ENCODE measurements at places on chromosomes 11 and 22. TPM values are rescaled to one million over a fixed set of nuclear protein-coding genes. Genes with fewer than 3 reads are reported as not detected.

DNA sequence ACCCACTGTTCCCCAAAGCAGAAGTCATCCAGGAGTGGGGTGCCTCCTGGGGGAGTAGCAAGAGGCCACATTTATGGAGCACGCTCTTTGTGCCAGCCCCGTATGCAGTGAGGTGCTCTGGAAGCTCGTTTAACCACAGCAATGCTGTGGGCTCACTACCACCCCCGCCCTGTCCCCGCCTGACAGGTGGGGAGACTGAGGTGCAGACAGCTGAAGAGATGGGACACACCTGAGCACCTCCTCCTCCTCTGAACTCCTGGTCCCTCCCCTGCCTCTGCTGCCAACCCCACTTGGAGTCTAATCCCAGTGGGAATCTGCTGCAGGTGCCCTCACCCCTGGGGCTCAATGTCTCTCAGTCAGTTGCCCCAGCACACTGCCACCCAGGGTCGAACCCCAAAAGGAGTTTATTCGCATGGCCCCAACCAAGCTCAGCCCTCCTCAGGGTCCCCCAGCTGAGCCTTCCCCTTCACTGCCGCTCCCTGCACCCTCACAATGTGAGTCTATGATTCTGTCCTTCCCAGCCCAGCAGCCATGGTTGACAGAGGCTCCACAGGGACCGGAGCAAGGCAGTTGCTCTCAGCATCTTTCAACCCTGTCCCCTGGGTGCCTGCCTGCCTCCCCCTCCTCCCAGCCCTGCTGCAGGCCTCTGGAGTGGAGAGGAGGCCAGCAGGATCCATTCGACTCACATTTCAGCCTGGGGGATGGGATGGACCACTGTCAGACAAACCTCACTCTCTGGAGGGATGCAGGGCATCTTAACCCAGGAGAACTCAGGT lies 13.3 kb upstream of the BCR start:
- DNase-seq: no peak

DNA sequence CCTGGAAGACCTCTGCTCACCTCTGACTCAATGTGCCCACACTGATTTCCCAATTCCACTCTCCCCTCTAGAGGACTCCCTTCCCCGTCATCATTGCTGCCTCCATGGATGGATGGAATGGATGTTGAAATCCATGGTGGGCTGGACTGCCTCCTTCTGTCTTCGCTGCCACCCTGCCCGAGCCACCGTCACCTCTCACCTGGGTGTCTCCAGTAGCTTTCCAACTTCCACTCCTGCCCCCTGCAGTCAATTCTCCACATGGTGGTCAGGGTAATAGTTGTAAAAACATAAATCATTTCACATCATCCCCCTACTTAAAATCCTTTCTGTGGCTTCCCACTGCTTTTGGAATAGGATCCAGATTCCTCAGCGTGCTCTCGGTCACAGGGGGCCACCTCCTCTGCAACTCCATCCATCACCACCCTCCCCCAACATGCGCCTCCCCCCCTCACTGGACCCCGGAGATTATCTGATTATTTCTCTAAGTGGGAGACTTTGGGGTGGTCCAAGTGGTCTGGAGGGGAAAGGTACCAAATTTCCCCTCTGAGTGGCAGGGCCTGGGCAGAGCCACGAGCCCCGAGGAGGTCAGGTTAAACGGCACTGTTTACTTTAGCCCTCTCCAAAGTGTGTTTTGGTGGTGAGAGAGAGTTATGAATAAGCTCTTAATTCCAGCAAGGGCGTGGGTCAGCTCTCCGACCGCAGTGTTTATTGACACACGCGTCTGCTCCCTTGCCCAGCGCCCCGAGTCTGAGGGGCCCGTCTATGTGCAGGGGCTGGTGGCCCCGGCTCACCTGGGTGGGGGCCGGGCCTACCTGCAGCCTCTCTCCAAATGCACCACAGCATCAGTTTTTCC lies 313.7 kb downstream of the MN1 start:
- DNase-seq: peak; percentile 49

- DNase-seq: no peak
These were observed 14.3 kb downstream of the TRIM22 start for GRCh38 chr11:5703741-5704536.

DNA sequence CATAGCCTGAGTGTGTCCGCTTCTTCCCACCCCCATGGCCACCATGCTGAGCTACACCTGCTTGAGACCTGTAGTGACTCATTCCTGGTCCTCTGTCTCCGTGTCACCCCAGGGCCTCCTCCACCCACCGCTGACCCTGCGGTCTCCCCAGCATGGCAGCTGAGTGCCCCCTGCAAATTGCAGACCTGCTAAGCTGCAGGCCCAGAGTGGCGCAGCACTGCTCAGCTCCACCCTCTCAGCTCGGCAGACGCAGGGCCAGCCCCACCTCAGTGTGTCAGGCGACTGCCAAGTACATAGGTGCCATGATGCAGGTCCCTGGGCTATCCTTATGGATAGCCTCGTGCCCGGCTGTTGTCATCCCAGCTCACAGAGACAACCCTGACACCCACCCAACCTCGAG lies 13.1 kb downstream of the MS4A15 start:
- DNase-seq: no peak

DNA sequence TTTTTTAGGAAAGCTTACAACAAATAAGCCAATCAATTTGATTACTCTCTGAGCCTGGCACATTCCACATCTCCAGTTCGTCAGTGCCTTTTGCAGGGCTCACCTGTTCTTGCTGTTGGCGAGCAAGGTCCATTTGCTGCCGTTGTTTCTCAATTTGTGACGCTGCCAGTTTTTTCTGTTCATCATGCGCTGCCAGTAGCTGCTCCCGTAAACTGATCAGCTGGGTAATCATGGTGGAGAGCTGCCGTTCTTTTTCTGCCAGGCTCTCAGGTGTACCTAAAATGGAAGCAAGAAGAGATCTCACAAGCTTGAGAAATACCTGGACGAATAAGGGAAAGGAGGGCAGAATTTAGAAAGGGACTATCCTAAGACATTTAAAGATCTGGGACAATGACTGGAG lies 169.7 kb downstream of the SOX6 start:
- DNase-seq: no peak

The APOL4 gene
- total RNA-seq: 2.0 TPM

DNA sequence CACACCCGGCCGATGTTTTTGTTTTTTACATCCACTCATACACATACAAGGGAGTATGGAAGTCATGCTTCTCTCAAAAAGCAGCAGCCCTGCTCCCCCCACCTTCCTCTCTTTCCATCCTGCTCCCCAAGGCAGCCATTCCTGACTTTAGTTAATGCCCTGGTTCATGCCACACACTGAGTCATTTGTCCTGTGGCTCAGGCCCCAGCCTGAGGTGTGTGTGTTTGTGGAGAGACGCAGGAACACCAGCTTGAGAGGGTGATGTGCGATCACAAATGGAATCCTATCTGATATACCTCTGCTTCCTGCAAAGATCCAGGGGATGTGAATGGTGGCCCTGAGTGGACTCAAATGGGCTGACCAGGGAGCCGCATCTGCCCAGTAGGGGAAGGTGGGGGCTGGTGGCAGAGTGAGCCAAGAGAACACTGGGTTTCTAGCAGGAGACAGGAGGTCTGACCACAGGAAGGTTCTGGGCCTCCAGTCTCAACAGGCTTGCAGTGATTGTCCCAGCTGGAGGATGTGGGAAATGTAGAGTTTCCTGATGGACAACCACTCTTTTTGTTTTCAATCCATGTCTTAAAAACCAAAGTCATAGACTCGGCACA lies 86.7 kb downstream of the OSBP2 start:
- DNase-seq: no peak

The MS4A2 gene
- total RNA-seq: 0.16 TPM

DNA sequence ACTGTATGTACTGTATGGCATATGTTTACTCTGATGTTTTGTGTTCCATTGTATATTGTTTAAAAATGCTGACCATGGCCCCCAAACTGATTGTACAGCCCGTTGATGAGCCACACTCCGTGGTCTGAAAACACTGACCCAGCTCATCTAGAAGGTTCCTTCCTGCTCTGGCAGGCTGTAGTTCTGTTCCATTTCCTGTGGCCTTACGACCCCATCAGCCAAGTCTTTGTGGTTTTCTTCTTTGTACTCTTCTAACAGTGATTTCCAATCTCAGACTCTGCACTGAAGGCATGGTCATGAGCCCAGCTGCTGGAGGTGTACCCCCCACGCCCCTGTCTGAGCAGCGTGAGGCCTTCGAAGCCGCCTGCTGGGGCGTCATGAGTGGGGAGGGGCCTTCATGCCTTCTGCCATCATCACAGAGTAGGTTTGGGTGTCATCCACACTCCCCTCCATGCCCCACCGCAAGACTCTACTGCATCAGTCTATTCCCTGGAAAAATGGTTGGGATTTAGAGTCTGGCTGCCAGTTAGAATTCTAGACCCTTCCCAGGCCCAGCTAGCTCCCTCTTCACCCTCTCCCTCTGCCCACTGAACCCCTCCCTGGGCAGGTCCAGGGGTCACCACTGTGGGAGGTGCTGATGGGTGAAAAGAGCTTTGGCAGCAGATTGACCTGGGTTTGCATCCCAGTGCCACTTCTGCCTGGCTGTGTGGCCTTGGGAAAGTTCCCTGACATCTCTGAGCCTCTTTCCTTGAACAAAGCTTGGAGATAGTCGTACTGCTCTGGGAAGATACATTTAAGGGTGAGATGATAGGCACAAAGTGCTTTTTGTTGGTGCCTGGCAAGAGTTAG lies 11.3 kb upstream of the C11orf96 start:
- DNase-seq: no peak

The SCN4B gene
- total RNA-seq: under 0.01 TPM

The SLC22A8 gene
- total RNA-seq: not detected

GRCh38 chr11:24543771-24544170 lies 46.9 kb downstream of the LUZP2 start:
- DNase-seq: peak; percentile 7

DNA sequence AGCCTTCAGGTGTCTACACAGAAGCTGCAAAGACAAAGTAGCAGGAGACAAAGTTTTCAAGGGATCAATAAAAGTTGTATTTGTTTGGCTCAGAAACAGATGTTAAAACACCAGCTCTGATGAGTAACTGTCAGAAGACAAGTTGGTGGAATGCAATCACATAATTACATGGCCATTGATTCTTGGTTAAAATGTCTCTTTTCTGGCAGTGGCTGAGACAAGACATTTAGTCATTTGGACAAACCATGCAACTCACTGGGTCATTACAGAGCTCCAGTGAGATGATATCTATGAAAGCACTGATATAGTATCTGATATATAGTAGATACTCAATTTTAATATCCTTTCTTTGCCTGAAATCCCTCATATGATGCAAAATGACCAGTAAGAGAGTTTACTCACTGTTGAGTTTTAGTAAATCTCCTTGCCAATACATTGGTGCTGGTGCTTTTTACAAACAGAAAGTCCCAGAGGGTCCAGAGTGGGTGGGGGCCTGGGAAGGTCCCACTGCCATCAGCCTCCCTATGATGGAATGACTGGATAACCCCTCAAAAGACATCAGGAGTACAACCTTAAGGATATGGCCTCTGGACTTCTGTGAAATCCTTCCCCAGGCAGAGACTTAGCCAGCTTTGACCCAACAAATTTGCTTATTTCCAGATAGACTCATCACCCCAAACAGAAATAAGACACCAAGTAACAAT lies 95.0 kb downstream of the SLC1A2 start:
- DNase-seq: no peak

GRCh38 chr22:46665151-46665695 lies 45.0 kb downstream of the GRAMD4 start:
- no peak for DNase-seq

DNA sequence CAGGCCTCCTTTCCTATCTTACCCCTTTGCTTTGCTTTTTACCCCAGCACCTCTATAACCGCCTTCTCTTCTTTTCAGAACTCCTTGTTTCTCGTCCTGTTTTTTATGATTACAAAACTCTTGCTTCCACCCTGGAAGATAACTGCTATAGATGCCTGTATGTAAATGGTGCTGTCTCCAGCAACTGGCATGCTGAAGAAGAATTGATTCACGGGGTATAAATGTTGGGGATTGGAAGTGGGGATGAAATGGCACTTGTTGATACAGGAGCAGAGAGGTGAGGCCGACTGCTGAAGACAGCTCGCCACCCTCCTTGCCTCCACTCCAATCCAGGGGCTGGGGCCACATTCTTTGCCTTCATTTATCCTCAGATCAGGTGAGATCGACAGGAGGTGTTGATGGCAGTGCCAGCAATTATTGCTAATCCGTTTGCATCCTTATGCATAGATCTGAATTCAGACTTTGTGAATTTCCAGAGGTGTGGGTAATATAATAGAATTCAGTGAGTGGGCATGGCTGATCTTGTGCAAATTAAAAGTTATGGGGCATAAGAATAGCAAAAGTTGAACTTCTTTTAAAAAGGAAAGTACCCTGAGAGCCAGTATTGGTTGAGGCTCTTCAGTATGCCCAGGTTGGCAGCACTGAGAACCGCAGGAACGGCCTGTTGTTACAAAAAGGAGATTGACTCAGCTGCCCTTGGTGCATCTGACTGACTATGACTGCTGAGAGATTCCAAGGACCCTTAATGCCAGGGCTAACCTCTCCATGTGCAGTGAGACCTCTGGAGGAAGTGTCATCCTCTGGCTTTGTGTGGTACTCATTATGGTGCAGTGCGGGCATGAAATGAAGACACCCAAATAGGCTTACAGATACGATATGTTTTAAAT lies 5.3 kb downstream of the NEAT1 start:
- peak; percentile 83 for DNase-seq

The C11orf91 gene
- not detected for total RNA-seq

The MAP6 gene
- 3.4 TPM for total RNA-seq

The CD3D gene
- total RNA-seq: not detected

The TENM4 gene
- 26.4 TPM for total RNA-seq

DNA sequence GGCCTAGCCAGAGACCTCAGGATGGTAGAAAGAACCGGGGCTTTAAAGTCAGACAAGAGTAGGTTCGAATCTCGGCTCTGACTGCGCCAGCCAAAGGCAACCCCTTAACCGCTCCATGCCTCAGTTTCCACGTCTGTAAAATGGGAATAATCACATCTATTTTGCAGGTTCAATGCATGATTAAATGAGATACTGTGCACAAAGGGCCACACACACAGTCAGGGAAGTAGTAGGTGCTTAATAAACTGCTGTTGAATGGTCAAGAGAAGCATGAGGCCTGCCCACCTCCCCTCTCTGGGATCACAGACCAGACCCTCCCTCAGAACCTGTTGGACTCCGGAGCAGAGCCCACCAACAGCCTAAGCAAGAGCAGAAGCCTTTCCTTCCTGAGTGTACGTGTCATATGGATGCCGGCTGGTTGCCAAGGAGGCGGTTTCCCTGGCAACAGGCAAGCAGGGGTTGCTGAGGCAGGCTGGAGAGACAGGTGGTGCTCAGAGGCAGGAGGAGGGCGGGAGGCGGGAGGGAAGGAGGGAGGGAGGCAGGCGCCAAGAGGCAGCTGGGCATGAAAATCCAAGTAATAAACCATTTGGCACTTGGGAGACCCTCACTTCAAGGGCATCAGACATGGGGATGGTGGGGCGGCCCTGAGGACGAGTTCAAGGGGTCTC lies 43.9 kb downstream of the NFAM1 start:
- no peak for DNase-seq

Data from fibroblast of the aortic adventitia (primary cell).